NCI-H1105 treated with DMSO at 0.1 percent for 48 hours (cell line): ENCODE measurements at places on chromosomes 4 and X.

- no peak for DNase-seq
Measured at GRCh38 chrX:63656871-63657580, 128.0 kb downstream of the ARHGEF9 start.

DNA sequence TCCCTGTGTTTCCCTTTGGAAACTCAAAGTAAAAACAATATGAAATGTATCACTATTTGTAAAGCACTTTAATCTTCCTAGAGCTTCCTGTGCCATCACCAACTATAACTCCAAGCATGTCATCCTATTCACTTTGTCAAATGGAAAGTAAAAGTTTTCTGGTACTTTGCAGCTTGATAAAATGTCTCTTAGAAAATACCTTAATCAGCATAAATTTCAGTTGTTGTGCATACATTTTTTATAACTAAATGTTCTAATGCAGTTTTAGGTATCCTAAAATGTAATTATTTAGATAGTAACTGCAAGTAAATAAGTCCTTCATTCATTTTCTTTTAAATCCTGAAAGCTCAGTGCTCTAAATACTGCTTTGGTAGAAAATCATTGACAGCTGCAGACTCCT, 558.7 kb downstream of the GRID2 start:
- DNase-seq: no peak

DNA sequence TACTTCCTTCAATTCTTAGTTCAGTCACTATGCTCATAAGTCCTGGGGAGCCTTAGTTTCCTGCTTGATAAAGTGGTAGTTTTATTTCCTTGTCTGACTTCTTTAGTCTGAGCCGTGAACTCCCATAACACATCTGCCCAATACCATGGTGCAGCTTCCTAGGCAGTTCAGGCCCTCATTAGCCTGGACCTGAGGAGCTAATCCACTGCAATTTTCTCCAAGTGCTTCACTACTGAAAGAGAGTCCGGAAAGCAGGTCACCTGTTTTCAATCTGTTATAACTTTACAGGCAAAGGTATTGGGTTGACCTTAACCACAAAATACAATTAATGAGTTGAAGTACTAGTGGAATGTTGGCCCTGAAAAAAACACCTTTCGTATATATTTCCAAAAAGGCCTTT, 245.4 kb upstream of the BOD1L1 start:
- no peak for DNase-seq

DNA sequence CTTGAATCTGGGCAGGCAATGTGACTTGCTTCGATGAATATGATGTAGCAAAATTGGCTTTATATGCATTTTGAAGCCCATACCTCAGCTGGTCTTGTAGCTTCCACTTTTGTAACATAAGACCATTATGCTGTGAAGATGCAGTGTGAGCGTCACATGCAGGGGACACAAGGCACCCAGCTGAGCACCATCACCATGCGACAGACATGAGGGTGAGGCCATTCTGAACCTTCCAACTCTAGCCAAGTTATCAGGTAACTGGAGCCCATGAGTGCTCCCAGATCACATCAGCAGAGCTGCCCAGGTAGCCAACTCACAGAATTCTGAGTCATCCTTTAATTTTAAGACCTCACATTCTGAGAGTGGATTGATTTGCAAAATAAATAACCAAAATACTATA, 705.9 kb downstream of the FSTL5 start:
- DNase-seq: no peak

DNA sequence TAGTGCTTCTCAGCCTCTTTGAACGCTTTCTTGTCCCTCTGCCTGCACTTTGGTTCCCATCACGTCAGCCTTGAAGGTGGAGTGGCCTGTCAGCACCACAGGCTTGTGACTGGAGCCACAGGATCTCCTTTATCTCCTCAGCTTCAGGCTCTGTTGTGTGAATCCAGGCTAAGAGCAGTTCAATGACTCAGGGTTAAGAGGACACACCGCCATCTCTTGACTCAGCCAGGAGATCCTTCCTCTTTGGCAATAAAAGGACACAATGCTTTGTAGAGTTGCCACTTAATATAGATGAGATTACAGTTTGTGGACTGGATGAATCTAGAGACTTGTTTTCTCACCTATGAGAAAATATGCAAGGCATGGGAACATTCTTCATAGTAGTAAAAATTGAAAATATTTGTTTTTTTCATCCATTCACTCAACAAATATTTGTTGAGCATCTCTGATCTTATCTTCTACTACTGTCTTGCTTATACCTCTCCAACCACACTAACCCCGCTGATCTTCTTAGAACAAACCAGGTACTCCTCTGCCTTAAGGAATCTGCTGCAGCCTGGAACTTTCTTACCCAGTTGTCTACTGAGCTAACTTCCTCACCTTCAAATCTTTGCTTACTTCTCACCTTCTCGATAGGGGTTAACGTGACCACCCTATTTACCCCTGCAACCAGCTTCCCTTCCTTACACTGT, 62.3 kb downstream of the UCHL1 start:
- no peak for DNase-seq

- no peak for DNase-seq
Measured at GRCh38 chrX:40120838-40121580, 23.3 kb upstream of the BCOR start.

DNA sequence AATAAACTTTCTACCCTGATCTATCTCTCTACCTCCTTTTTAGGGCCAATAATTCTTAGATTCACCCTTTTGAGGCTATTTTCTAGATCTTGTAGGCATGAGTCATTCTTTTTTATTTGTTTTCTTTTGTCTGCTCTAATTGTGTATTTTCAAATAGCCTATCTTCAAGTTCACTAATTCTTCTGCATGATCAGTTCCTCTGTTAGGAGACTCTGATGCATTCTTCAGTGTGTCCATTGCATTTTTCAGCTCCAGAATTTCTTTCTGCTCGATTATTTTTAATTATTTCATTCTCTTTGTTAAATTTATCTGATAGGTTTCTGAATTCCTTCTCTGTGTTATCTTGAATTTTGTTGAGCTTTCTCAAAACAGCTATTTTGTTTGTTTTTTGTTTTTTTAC, 11.3 kb downstream of the CXorf58 start:
- no peak for DNase-seq

- DNase-seq: no peak
Measured at GRCh38 chr4:123449780-123450179, 53.2 kb downstream of the SPRY1 start.

DNA sequence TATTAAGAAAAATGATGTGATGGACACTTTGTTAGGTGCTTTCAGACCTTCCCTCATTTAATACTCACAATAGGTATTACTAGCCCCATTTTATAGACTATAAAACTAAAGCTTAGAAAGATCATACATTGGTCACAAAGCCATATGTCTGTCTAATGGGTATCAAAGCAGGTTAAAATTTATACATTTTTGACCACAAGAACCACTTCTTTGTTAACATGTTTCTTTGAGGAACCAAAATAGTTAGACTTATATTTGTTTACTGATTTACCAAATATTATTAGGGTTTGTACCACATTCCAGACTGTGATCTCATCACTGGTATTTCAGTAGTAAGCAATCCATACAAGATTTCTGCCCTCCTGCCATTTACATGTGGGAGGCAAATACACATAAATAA, 363.3 kb downstream of the NAF1 start:
- no peak for DNase-seq

GRCh38 chr4:153489856-153490558, 23.8 kb downstream of the TMEM131L start:
- peak; percentile 61 for DNase-seq

DNA sequence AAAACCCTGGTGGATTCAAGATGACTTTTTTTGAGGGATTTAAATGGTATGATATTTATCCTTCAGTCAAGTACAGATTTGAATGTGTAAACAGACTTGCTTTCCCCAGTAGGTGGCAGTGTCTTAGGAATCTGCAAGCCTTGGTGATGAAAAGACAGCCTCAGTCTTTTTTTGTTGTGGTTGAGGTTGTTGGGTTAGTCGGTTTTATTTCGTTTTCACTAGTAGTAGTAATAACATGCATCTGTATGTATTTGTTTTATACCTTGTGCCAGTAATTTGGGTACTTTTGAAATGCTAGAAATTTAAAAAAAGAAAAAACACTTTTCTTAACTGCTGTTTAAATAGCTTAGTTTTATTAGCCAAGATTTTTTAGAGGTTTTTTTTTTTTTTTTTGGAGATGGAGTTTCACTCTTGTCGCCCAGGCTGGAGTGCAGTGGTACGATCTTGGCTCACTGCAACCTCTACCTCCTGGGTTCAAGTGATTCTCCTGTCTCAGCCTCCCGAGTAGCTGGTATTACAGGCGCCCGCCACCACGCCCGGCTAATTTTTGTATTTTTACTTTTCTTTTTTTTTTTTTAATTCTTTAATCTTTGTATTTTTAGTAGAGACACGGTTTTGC, 39.2 kb downstream of the COPS4 start:
- no peak for DNase-seq

DNA sequence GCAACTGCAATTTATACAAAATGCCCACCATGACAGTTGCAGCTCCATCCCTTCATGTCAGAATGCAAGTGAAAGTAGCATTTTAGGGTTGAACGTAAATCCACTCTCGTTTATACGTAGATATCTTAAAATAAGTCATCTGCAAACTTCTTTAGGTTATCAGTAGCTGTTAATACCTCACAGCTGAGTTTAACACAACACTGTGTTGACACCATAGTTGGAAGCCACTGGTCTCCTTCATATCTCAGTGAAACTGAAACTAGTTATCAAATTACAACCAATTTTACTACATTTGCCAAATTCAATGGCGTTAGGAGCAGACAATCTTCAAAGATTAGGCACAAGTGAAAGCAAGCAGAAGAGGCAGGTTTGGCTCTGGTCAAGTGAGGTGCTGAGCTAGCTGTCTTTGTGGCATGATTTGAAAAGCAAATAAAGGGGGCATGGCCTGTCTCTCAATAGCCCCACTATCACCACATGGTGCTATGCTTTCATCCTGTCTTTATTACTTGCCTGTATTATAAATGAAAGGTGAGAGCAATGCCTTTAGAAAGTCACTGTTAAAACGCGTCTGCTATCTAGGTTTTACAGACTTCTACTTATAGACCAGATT, 12.3 kb downstream of the PPP3CA start:
- no peak for DNase-seq

GRCh38 chrX:50202539-50202938, 1.7 kb upstream of the AKAP4 start:
- no peak for DNase-seq

DNA sequence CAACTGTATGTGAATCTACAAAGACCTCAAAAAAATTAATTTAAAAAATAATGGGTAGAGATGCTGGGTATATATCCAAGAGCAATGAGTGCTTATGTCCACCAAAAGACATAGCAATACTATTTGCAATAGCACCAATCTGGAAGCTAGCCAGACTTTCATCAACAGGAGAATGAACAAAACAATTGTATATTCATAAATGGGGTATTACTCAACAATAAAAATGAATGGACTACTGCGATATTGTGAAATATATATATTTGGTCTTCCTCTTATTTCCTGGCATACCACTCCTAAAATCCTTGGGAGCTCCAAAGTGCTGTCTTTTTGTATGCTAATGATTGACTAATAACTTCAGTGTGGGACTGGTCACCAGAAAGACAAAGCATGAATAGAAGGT, 77.5 kb downstream of the MSN start:
- no peak for DNase-seq

- peak; percentile 18 for DNase-seq
Measured at GRCh38 chrX:118727686-118728339, 407 bp downstream of the IL13RA1 start.

GRCh38 chr4:42398171-42398870, 1.0 kb downstream of the SHISA3 start:
- DNase-seq: no peak
